Thymus (tissue), 14 donors: ENCODE measurements at places on chromosomes 7 and 10. TPM values are rescaled to one million over a fixed set of nuclear protein-coding genes. Genes with fewer than 3 reads are reported as not detected.

The ITIH2 gene
- polyA plus RNA-seq, result 0.05 TPM

The NCF1 gene
- polyA plus RNA-seq, result 12.5 TPM

The ATXN7L1 gene
- polyA plus RNA-seq, result 7.8 TPM

The SPDYE11 gene
- polyA plus RNA-seq, result 0.07 TPM

The PNLIP gene
- 0.18 TPM for polyA plus RNA-seq

The NODAL gene
- 0.21 TPM for polyA plus RNA-seq

The TRPV5 gene
- polyA plus RNA-seq, result 0.02 TPM

The PHYHIPL gene
- 1.9 TPM for polyA plus RNA-seq

The PPP1R9A gene
- polyA plus RNA-seq, result 1.4 TPM

The ATP5MK gene
- 772 TPM for polyA plus RNA-seq

The PRSS2 gene
- polyA plus RNA-seq, result 23.1 TPM

The SLC18A3 gene
- polyA plus RNA-seq, result 0.07 TPM

The MOGAT3 gene
- 0.11 TPM for polyA plus RNA-seq

The CTBP2 gene
- 14.6 TPM for polyA plus RNA-seq

The AKR1C4 gene
- 0.02 TPM for polyA plus RNA-seq

The IDI2 gene
- polyA plus RNA-seq, result 0.14 TPM

The LEP gene
- polyA plus RNA-seq, result 0.05 TPM

The CYTH3 gene
- polyA plus RNA-seq, result 6.3 TPM

The C7orf33 gene
- polyA plus RNA-seq, result not detected

The GJD4 gene
- polyA plus RNA-seq, result 0.07 TPM

The OPN1SW gene
- polyA plus RNA-seq, result 0.07 TPM

The MACROH2A2 gene
- polyA plus RNA-seq, result 12.9 TPM

The IFIT1B gene
- polyA plus RNA-seq, result 0.07 TPM

The CAMK2B gene
- 3.1 TPM for polyA plus RNA-seq

The NOD1 gene
- polyA plus RNA-seq, result 13.6 TPM

The OR6V1 gene
- polyA plus RNA-seq, result 0.02 TPM

The TMEM270 gene
- polyA plus RNA-seq, result 0.46 TPM

The GNAT3 gene
- 0.05 TPM for polyA plus RNA-seq

The ADRA2A gene
- polyA plus RNA-seq, result 0.80 TPM

The SPAG6 gene
- 1.0 TPM for polyA plus RNA-seq

The SH2D4B gene
- polyA plus RNA-seq, result 0.18 TPM

The MKX gene
- polyA plus RNA-seq, result 0.34 TPM

The DENND2A gene
- 0.80 TPM for polyA plus RNA-seq

The TMEM130 gene
- 0.23 TPM for polyA plus RNA-seq

The CTAGE15 gene
- polyA plus RNA-seq, result 0.27 TPM

The C10orf67 gene
- 0.16 TPM for polyA plus RNA-seq

The LIPJ gene
- polyA plus RNA-seq, result 0.66 TPM

The DENND11 gene
- 9.2 TPM for polyA plus RNA-seq

The UNC5B gene
- polyA plus RNA-seq, result 2.2 TPM

The TSPAN13 gene
- polyA plus RNA-seq, result 51.9 TPM

The TSPAN15 gene
- polyA plus RNA-seq, result 13.2 TPM

The LRIT1 gene
- polyA plus RNA-seq, result not detected

The TUBAL3 gene
- 0.46 TPM for polyA plus RNA-seq

The DRGX gene
- 0.30 TPM for polyA plus RNA-seq

The GBF1 gene
- polyA plus RNA-seq, result 11.1 TPM

The ZNF438 gene
- 10.2 TPM for polyA plus RNA-seq

The RAB11FIP2 gene
- polyA plus RNA-seq, result 6.4 TPM

The MBL2 gene
- 0.09 TPM for polyA plus RNA-seq

The PRRT4 gene
- 0.66 TPM for polyA plus RNA-seq

The AGK gene
- polyA plus RNA-seq, result 17.5 TPM

The H2BK1 gene
- polyA plus RNA-seq, result 0.25 TPM

The C10orf90 gene
- polyA plus RNA-seq, result 0.27 TPM

The UCN3 gene
- polyA plus RNA-seq, result 0.30 TPM

The YKT6 gene
- 38.9 TPM for polyA plus RNA-seq
